ENCODE measurements at places on chromosomes 7 and 10. TPM values are rescaled to one million over a fixed set of nuclear protein-coding genes. Genes with fewer than 3 reads are reported as not detected.

- no peak for DNase-seq
Measured at GRCh38 chr10:63267414-63268148, 134.5 kb downstream of the NRBF2 start.

DNA sequence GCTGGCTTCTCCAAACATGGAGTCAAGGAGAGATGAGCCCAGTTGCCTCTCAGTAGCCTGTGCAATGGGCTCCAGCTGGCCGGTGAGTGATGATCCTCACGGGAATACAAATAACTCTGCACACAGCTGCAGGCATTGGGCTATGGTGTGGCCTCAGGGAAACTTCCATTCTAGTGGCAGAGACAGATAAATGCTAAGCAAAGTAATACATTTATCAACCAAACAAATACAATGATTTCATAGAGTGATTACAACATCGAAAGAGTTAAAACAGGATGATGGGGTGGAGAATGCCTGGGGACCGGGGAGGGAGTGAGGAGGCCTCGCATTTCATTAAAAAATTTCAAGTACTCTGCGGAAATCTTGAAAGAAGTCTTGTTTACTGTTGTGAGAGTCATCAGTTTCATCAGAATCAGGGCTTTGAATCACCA lies 15.0 kb upstream of the AKR1B1 start:
- no peak for DNase-seq

DNA sequence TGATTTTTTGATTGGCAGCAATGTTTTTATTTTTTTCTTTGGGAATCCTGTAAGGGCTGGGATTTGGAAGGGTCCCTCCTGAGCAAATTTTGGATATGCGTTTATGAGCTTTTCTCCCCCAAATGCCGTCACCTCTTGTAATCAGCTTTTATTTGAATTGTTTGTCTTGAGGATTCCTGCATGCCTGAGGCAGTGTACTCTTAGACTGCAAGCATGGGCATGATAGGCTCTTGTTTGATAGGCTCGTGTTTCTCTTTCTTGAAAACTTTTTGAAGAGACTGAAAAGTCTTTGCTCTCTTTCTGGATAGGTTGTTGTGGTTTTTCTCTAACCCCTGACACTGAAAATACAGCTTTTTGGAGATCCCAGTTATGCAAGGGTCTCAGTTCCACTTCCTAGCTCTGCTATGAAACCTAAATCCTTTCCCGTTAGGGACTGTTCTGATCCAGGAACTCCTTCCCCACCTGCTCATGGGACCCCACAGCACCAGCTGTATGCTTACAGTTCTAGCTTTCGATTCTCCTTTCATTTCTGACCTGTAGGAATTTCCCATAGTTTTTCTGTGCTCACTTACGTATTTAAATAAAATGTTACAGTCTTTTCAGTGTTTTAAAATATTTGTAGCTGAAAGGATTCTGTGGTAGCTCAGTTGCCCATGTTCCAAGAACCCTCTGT lies 17.2 kb downstream of the TSPAN13 start:
- no peak for DNase-seq

DNA sequence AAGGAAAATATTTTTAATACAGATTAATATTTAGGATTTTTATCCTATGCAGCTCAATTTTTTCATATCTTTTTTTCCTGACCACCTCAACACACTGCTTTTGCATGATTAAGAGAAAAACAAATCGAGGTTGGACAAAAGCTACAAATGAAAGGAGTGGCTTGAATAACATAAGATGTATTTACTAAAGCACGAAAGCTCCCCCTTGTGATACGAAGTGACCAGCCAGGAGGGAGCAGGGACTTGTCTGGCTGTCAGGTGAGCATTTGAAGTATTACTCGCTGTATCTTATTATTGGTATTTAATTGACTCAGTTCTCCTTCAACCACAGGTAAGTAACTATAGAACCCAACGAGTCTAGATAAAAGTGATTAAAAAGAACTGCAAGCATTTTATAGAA lies 265.2 kb upstream of the PHF14 start:
- no peak for DNase-seq

GRCh38 chr10:103979530-103979929 lies 12.6 kb downstream of the SLK start:
- DNase-seq = no peak

TBC1D12 gene
- total RNA-seq = 4.8 TPM

GIMAP7 gene
- 24.1 TPM for total RNA-seq

DNA sequence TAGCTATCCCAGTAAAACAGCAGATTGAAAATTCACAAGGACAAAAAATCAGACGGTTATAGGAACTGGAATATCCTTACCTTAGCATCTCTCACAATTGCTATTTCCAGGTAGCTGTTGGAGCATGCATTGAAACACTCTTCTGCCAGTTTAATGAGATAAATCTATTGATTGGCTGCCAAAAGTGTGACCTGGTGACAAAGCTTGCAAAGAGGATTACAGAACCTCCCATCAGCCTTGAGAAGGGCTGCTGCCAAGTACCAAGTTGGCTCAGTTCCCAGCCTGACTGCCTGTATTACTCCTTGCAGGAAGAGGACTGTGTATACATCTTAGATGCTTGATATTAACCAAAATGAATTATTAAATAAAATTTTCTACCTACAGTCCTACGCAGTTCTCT lies 5.1 kb downstream of the PRLHR start:
- peak; percentile 48 for DNase-seq

CPEB3 gene
- total RNA-seq = 18.0 TPM

DNA sequence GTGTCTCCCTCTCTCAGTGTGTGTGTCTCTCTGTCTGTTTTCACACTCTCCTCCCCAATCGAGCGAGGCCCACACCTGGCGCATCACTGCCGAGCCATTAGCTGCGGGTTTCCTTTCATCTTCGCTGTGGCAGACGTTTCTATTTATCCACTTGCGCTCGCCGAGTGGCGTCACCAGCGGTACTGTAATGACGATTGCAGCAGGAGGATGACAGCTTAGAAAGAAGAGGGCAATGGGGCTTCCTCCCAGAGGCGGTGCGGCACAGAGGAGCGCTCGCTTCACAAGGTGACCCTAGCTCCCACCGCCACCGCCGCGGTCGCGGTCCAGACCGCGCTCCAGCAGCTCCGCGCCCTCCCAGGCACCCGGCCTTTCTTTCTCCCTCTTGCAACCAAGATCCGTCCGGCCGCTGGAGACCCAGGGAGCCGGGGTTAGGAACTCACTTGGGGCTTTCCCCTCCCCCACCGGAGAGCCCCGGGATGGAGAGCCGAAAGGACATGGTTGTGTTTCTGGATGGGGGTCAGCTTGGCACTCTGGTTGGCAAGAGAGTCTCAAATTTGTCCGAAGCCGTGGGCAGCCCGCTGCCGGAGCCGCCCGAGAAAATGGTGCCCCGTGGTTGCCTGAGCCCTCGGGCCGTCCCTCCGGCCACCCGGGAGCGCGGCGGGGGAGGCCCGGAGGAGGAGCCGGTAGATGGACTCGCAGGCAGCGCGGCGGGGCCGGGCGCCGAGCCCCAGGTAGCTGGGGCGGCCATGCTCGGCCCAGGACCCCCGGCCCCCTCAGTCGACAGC lies at the start of gene EVX1:
EVX1 (plus strand) TSS at position 248 of the 785 bp plus-strand sequence; CDS start at position 477, 229 bp downstream.
- DNase-seq = no peak

- no peak for DNase-seq
Measured at GRCh38 chr7:80832006-80832405, 86.8 kb downstream of the SEMA3C start.

FAM25A gene
- total RNA-seq = not detected

ANKRD61 gene
- 0.20 TPM for total RNA-seq

DNA sequence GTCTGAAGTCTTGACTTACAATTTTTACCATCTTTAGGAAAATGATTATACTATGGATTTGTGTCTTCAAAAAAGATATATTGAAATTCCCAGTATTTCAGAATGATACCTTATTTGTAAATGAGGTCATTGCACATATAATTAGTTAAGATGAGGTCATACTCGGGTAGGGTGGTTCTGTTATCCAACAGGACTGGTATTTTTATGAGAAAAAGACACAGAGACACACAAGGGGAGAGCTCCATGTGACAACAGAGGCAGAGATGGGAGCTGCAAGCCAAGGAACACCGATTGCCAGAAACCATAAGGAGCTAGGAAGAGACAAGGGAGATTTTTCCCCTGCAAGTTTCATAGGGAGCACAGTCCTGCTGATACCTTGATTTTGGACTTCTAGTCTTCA lies 356.9 kb downstream of the ARL4A start:
- DNase-seq = no peak

GRCh38 chr10:102324061-102324460 lies 71.4 kb upstream of the NFKB2 start:
- no peak for DNase-seq

DNA sequence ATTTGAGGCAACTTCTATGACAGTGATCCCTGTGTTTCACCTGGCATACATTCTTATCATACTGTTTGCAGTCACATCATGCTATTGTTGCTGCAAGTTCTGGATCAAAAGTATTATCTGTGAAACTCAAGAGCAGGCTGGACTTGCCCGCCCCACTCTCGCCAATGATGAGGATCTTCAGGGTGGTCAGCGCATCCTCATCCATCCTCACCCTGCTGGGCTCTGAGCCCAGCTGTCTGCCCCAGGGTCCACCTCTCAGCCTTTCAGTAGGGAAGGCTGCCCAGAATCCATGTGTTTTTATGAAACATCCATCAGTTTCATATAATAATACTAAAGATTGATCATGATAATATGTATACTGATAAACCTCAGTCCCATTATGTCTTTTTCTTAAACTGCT lies 55.4 kb upstream of the KIF5B start:
- no peak for DNase-seq

GRCh38 chr10:34760606-34761005 lies 54.5 kb downstream of the PARD3 start:
- peak; percentile 49 for DNase-seq

- no peak for DNase-seq
Measured at GRCh38 chr7:72925546-72926120, 738 bp downstream of the POM121 start.

RSU1 gene
- 58.8 TPM for total RNA-seq

- DNase-seq = no peak
Measured at GRCh38 chr10:125082881-125083575, 77.3 kb downstream of the CTBP2 start.

NKX1-2 gene
- not detected for total RNA-seq

DNA sequence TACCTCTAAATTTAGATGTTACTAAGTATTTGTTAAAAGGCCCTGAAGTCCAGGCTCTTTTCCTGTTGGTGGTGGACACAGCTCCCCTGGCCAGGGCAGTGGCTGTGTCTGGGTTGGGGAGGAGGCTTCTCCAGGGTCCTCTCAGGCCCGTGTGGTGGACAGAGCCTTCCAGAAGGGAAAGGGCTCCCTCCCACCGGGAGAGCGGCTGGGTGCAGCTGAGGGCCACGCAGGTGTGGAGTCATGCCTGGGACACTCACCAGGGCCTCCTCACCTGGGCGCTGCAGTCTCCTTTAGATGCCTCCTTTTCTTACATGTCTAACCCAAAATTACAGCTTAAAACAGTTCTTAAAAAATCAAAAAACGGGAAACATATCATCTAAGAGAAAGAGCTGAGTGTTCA lies 128.2 kb upstream of the TCERG1L start:
- DNase-seq = no peak

DNA sequence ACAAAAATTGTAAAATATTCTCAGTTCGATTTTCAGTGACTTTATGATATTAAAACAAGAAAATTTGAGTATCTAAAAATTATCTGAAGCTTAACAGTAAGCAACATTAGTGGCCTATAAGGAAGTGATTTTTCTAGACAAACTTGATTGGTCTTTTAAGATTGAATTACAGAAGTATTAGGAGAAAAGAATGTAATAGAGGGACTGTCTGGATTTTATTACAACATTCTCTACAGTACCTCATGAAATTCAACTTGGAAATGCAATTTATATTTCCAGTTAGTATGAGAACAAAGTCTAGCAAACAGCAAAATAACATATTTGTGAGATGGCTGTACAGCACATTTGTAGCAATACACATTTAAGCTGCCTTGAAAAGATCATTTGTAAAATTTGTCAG lies 18.8 kb downstream of the REEP3 start:
- no peak for DNase-seq

RGS10 gene
- total RNA-seq = 7.0 TPM

SEC24C gene
- total RNA-seq = 50.5 TPM

- DNase-seq = no peak
Measured at GRCh38 chr10:3484306-3485056, 300.5 kb downstream of the KLF6 start.

PNLIPRP3 gene
- total RNA-seq = not detected

DNA sequence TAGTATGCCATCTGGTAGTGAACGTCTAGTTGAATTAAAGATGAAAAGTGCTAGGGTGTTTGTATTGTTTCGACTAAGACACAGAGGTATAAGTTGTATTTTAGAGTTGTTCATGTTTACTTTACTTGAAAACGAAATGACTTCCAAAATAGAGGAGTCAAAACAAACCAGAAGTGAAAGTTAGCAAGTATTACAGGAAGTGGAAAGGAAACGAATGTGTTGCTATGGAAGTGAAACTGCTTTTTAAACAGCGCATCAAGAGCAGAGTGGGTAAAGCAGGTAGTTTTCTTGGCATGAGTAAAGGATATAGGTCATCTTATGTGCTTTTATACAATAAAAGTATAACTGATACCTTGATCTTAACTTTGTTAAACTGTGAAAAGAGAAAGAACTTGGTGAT lies 20.0 kb upstream of the GALNTL5 start:
- no peak for DNase-seq

IDI2 gene
- total RNA-seq = not detected

YKT6 gene
- total RNA-seq = 58.4 TPM

GRCh38 chr7:44153948-44154335 lies 12.8 kb upstream of the MYL7 start:
- no peak for DNase-seq

GRCh38 chr7:31958226-31958625 lies 112.0 kb downstream of the PDE1C start:
- DNase-seq = no peak

DNA sequence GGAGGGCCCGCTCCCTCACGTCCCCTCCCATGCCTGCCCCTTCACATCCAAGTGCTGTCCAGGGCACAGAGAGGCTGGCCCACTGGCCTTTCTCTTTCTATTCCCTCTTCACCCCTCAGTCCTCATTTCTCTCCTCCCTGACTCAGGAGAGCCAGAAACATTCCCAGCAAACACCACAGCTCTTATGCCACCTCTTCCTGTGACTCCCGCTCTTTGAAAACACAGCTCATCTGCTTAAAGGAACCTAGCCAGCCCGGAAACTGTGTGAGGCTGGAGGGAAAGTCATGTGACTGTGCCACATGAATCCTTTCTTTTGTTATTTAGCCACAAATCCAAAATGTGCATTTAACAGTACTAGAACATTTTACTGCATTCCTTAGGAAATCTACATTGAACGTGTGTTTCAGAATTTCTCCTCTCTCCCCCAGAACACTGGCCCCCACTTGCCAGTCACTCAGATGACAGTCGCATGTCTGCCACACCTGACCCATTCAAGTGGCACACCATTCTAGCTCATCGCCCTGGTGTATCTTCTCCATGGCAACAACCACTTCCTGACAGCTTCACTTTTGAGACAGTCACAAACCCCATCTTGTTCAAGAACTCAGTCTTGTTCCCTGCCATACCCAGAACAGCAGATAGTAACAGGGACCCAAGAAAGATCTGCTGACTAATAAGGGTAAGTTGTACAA lies 42.8 kb downstream of the GRB10 start:
- no peak for DNase-seq

- no peak for DNase-seq
Measured at GRCh38 chr10:28354511-28354910, 51.6 kb upstream of the MPP7 start.

GRCh38 chr10:130884456-130884855 lies 427.1 kb downstream of the TCERG1L start:
- no peak for DNase-seq

Measured in left ventricle myocardium superior (tissue), 1 donor.